ENCODE measurements at places on chromosomes 11 and 22.

- DNase-seq = no peak
These were observed 208.4 kb downstream of the ARHGAP42 start for GRCh38 chr11:100895449-100895848.

GRCh38 chr22:48180631-48181030 lies 1418.2 kb downstream of the TBC1D22A start:
- no peak for DNase-seq

DNA sequence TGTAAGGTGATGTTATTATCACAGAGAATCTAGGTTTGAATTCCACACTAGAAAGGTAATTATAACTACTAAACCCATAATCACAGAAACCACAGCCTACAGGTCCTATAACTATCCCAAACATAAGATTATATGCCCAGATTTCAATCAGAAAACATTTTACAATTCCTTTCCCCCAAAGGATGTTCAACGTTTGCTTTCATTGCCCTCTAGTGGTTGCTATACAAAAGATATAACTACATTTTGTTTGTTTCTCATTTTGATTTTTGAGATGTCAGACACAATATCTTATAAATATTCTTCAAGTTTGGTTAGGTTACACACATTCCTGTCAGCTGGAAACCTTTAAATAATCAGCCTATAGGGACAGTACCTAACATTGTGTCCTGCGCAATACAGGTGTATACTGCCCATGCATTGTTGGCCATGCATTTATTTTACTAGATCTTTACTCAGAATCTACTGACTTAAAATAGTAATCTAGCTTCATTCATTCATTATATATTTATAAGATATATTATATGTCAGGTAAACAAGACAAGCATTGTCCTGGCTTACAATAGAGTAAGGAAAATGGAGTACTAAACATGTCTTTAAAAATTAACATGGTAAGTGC lies 530.5 kb upstream of the CCDC90B start:
- no peak for DNase-seq

DNA sequence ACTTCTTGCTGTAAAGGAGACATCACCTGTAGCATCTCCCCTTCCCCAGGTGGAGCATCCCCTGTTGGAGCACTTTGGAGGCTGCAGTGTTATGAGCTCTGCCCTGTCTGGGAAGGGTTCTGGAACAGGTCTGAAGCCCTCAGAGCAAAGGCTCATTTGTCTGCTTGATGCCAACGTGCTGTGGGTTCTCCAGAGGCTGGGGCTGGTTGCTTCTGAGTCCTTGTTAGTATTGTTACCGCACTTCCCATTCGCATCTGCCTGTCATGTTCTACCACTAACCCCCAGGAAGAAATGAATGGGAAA lies 73.1 kb downstream of the PACS1 start:
- no peak for DNase-seq

DNA sequence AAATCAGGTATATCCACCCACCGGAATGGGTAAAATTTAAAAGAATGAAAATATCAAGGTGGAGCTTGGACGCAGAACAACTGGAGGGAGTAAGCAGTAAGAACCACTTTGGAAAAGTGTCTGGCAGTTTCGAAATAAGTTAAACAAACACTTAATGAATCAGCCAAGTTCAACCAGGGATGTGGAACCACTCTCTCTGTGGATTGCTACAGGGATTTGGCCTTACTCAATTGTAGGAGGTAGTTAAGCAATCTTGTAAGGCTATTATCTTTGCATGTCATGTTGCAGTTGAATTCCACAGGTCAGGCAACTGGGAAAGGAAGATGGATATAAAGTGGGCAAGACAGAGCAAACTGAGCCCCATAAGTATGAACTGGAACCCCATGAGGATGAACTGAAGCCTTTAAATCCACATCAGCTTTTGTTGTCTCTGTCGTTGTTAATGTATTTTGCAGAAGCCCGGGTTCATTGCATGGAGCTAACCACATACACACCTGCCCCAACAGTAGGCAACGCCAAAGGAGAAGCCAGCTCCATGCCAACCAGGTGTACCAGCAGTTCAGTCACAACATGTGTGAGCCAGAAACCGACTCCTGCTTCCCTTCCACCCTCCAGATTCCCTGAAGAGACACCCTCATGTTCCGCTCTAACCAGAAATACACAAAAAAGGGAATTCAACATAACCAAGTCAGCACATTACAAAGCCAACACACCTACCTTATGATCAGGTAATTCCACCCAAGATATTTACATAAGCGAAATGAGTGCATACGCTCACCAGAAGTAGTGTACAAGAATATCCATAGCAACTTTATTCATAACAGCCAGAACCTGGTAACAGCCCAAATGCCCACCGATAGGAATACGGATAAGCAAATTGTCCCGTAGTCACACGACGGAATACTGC lies 8.0 kb upstream of the SLC43A3 start:
- DNase-seq = no peak

DNA sequence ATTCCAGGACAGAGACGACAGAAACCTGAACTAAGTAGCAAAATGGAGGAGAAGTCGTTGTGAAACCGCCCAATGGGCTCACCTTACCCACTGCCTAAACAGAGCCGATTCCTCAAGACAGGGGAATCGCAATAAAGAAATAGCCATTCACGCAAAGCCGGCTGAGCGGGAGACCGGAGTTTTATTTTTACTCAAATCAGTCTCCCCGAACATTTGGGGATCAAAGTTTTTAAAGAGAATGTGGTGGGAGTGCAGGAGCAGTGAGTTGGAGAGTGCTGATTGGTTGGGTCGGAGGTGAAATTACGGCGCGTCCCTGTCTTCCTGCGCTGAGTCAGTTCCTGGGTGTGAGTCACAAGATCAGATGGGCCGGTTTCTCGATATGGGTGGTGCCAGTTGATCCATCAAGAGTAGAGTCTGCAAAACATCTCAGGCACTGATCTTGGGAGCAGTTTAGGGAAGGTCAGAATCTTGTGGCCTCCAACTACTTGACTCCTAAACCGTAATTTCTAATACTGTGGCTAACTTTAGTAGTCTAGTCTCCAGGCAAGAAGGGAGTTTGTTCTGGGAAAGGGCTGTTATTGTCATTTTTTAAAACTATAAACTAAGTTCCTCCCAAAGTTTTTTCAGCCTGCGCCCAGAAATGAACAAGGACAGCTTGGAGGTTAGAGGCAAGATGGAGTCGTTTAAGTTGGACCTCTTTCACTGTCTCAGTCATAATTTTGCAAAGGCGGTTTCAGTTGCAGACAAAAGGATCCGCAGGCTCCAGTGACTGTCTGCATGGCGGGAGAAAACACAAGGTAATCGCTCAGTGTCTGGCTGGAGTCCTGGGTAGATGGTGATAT lies 34.1 kb downstream of the OR4D9 start:
- no peak for DNase-seq

DNA sequence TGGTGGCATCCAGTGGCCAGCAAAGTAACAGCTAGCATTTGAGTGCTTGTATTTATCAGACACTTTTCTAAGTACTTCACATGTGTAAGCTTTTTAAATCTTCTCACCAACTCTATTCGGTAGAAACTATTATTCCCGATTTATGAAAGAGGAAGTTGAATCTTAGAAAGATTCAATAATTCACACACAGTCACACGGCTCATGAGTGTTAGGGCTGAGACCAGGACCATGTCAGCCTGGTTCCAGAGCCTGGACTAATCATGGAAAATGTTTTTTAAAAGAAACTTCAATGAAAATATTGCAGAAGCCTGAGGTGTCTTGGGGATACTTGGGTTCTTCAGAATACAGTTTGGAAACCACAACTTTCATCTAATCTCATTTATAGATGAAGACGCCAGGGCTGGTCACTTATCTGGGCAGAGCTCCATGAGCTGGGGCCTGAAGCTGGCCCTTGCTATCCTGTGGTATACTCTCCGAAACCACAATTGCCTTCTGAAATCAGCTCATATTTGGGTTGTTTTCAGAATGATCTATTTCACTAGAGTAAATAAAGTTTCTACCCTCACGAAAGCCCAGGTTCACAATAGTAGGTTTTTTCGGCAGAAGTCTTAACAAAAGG lies 4.3 kb upstream of the CRTAM start:
- DNase-seq = no peak

DNA sequence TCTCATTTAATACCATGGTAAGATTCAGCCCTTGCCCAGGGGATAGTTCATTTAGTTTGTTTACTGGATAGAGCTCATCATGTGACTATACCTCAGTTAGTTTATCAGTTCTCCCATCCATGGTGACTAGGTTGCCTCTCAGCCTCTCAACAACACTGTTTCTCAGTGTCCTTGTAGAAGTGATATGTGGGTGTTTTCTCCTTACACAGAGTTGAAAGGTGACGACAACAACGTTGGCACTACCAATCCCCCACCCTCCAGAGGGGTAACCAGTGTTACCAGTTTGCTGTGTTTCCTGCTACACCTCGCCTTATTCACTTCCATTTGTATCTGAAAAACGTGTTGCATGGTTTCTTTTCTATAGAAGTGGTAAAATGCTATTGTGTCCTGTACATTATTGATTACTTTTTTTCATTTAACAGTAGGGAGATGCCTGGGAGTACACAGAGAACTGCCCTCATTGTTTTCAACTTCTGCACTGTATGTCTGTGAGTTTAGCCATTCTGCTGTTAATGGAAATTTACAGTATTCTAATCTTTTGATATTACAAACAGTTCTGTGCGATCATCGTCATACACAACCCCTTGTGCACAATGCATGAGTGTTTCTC lies 11.6 kb downstream of the NEAT1 start:
- DNase-seq = no peak

DNA sequence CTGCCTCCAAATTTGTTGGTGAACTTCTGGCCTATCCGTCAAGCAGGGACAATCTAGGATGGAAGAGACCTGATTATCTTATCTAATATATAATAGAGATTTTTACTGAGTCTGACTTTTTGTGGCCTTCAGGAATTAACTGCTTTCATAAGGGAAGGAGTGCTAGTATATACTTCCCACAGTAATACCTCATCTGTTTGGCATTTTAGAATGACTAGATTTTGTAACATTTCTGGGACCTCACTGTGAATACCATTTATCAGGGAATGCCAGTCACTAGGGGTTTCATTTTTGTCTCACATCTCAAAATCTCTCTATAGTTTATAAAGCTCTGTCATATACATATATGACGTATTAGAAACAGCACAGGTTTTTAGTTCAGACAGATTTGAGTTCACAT lies 114.3 kb downstream of the INSC start:
- no peak for DNase-seq

- no peak for DNase-seq
These were observed 16.5 kb upstream of the PLEKHB1 start for GRCh38 chr11:73629907-73630306.

GRCh38 chr11:123357990-123358827 lies 71.9 kb upstream of the GRAMD1B start:
- DNase-seq = no peak

DNA sequence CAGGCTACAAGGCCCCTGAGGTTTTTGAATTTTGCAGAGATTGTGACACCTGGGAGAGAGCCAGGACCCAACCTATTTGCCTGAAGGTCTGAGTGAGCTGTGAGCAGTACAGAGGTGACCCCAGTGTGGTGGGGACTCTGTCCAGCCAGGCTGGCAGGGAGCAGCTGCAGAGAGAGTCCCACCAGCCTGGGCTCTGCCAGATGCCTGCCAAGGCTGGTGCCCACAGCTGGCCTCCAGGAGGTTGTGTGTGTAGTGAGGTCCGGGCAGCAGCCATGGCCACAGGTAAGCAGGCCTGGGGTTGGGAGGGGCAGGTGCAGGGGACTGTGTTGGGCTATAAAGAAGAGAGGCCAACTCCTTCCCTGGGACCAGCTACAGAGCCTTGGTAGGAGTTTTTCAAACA lies 144.8 kb downstream of the CRYBB2 start:
- no peak for DNase-seq

DNA sequence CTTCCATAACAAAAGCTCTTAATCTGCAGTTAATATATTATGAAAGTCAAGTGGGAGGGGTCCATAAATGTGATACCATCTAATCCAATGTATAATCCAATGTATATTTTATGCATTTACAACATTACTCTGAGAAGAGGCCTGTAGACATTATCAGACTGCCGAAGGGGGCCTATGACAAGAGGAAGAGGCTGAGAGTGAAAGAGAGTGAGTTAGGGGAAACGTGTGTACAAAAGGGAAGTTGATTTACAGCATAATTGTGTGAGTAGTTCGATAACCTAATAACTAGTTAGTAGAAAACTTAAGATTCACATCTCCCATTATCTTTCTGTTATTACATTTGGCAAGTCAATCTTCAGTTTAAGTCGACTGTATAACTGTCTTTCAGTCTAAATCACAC lies 86.6 kb downstream of the DDX10 start:
- no peak for DNase-seq

DNA sequence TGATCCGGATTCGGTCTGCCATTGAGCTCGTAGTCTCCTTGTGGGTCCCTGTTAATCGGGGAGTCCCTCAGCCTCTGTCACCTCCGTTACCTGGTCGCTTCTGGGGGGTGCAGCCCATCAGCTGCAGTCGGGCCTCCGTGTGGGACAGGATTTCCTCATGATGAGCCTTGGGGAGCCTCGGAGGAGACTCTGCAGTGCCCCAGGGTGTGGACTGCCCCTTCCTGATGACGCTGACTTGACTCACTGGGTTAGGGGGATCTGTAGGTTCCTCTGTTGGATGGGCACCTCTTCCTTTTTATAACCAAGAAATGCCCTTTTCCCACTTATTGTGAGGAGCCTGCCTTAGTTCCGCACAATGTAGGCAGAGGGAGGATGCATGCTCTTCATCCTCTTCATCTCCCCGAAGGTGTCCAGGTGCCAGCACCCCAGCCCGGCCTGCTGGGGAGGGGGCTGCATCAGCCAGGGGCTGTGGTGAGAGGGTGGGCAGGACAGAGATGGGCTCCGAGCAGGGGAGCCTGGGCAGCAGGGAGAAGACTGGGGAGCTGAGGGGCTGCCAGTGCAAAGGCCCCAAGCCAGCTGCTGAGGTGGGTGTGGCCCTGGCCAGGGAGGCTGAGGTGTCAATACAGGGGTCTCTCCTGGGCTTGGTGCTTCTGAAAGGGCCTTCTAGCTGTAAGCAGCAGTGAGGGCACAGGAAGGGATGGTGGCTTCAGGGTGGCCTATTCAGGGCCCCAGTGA lies 13.5 kb upstream of the TTLL8 start:
- DNase-seq = no peak

- DNase-seq = no peak
These were observed 2.1 kb upstream of the DPAGT1 start for GRCh38 chr11:119103793-119104192.

GRCh38 chr11:133948711-133949110 lies 8.1 kb downstream of the IGSF9B start:
- no peak for DNase-seq

DNA sequence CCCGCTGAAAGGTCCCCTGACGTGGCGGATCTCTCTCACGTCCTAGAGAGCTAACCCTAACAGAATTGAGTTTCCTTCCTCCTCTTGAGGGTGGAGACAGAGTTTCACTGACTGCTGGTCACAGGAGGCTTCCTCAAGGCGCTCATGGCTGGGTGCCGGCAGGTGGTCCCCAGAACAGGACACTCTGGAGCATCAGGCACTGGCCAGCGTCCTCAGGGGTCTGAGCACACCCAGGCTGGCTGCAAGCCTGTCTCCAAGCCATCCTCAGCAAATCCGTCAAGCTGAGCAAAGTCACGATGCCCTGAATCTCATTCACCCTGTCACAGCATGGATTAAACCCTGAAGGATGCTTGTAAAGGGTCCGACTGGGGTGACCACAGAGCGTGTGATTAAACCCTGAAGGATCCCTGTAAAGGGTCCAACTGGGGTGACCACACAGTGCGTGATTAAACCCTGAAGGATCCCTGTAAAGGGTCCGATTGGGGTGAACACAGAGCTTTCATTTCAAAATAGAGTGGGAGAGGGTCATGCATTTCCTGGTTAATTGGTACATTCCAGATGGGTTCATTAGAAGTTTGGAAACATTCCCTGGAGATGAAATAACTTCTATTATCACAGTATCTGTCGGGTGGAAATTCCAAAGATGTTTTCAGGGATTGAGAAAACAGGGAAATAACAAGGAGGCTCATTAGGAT lies 473.0 kb downstream of the BRD1 start:
- no peak for DNase-seq

All from activated naive CD4-positive, alpha-beta T cell (primary cell).